ENCODE measurements at places on chromosomes 4 and X.
A peak's percentile ranks its signal among the peaks of the same experiment; 100 is the strongest.

- DNase-seq, result no peak
Measured at GRCh38 chrX:43693602-43694406, 37.7 kb downstream of the MAOA start.

GRCh38 chr4:140463182-140463581 lies 34.9 kb downstream of the MGAT4D start:
- no peak for DNase-seq

- DNase-seq, result no peak
Measured at GRCh38 chrX:65575022-65575421, 40.4 kb upstream of the LAS1L start.

DNA sequence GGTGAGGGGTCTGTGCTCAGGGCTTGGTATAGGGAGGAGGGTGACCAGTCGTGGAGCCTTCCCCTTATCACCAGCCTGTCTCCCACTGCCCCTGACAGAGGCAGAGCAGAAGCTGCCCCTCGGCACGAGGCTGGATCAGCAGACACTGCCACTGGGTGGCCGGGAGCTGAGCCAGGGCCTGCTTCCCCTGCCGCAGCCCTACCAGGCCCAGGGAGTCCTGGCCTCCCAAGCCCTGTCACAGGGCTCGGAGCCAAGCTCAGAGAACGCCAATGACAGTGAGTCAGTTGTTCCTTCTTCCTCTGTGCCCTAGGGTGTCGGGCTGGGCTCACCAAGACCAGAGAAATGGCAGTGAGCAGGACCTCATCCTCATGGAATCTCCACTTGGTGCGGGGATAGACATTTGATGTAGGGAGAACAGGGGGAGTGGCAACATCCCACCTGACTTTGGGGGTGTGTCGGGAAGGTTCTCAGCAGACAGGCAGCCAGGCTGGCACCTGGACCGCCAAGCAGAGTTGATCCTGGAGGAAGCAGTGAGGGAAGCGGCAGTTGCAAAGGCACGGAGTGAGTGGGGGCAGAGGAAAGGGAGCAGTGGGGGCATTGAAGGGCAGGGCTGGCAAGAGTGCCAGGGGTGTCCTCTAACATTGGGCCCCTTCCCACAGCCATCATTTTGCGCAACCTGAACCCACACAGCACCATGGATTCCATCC lies 14.3 kb upstream of the UBA1 start:
- no peak for DNase-seq

- DNase-seq, result no peak
Measured at GRCh38 chr4:38086151-38086848, 126.1 kb downstream of the PTTG2 start.

DNA sequence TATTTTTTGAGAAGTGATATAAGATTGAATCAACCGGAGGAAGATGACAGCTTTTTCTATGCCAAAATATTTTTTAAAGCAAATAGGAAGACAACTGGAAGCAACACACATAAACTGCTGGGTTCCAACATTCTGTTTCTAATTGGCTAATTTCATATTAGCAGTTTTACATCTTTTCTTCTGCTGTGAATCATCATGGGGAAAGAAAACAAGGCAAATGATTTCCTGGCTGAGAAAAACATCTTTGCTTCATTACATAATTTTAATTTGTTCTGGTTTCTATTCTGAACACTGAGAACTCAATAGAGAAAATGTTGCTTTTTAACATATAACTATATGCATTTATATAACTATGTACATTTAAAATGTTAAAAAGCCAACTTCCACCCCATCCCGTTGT lies 2518.5 kb downstream of the ARAP2 start:
- no peak for DNase-seq

- no peak for DNase-seq
Measured at GRCh38 chrX:124229374-124229773, 103.1 kb upstream of the TEX13D start.

- peak; percentile 68 for DNase-seq
Measured at GRCh38 chr4:3044870-3045819, 29.2 kb downstream of the HTT-AS start.
